NCI-H2107 (cell line): ENCODE measurements at places on chromosomes 5 and 9.

- no peak for DNase-seq
These were observed 58.3 kb downstream of the MTX3 start for GRCh38 chr5:79932510-79933504.

GRCh38 chr5:14753947-14754346 is 89.4 kb downstream of the OTULIN start:
- no peak for DNase-seq

GRCh38 chr9:37364751-37365360 is 57.6 kb upstream of the GRHPR start:
- no peak for DNase-seq

DNA sequence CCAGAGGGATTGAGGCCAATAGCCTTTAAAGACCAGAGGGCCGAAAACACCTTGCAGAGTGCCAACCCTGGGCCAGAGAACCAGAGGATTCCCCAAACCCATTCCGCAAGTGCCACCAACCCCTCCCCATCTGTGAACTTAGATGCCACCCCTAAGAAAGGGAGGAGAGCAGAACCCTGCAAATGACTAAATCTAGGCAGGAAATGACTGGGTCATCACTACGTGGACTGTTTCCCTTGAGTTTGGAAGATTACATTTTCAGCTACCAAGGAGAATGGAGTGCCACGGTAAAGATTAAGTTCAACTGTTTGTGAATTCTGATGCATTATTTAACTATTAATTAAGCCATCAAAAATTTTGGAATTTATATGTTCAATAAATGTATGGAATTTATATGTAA is 142.8 kb downstream of the ENC1 start:
- no peak for DNase-seq

DNA sequence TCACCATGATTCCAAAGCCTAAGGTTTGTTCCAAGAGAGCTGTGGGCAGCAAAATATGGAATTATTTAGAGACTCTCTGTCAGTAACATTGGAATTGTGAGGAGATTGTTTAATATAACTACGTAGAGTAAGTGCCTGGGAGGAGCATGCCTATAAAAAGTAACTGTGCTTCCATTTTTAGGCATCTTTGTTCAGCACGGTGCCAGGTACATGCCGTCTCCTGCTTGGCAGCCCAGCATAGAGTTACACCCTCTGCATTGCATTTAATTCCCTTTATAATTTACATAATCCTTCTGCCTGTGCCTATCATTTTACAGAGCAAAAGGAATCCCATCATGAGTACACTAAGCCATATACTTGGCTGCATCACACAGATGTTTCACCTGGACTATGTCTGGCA is 32.1 kb upstream of the ALDH1A1 start:
- no peak for DNase-seq

DNA sequence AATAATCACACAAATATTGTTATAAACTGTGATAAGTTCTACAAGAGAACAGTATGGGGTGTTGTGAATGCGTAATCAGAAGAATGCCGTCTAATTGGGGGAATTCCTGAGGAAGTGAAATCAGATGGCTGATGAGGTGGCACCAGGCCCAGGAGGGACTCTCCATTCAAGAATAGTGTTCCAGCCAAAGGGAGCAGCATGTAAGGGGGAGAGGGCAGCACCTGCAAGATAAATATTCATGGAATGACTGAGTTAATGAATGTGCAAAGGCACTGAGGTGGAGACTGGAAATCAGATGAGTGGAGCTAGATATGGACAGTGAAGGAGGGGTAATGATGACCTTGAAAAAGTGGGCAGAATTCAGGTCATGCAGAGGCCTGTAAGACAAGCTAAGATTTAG is 250.6 kb downstream of the ARRDC3 start:
- DNase-seq, result no peak

- DNase-seq, result no peak
These were observed 1082.5 kb upstream of the WWC1 start for GRCh38 chr5:167208911-167209310.

- no peak for DNase-seq
These were observed 67.8 kb downstream of the FGF1 start for GRCh38 chr5:142618130-142618523.

- no peak for DNase-seq
These were observed 59.4 kb downstream of the ADAMTS16 start for GRCh38 chr5:5199495-5199894.

DNA sequence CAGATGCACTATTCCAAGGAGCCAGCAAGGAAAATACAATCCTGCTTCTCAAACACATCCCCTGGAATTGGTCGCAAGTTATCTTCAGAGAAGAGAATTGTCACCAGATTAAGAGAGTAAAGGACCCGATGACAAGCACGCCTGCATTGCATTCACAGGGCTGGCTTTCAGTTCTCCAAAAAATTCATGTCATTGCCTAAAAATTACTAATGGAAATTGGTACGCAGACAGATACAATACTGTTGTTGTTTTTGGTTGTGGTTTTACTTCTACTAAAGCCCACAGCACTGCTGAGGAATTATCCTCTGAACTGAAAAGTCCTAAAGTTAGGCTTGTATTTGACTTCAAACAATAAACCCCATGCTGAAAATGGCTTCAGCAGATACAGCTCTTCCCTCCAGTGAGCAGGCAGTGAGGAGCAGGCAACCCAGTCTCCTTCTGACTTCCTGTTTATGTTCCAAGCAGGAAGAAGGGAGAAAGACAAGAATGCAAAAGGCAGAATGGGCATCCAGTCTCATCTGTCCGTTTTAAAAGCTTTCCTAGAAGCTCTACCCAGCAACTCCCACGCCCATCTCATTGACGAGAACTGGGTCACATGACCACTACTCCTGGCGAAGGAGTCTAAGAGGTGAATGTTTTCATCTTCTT is 80.6 kb upstream of the ZNF366 start:
- DNase-seq, result no peak

GRCh38 chr9:68545033-68545705 is 4.5 kb upstream of the TMEM252 start:
- no peak for DNase-seq

DNA sequence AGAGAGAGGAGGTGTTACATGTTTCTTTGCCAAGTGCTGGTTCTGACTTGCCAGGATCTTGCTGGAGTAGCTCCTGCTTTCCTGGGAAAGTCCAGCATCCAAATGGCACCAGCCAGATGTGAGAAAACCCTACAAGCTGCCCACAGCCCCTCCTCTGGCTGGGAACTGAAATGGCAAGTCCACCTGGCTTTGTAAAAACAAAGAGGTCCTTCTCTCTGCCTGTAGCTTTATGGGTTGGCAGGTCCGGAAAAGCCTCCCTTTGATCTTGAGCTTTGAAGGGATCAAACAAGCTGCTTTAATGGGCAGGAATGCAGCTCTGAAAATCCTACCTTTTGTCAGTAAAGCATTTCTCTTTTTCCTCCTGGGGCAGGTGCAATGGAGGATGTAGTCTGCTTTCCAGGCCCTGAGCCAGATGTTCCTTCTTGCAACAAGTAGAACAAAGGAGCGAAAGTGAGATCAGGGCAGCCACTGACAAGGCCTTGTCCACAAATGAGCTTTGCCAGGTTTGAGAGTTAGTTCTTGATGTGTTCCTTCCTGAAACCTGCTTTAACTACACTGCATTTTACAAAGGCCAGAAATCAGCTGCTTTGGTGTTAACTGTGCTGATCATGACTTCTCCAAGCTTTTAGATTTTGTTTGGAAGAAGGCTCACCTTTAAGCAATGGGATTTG is 456.7 kb downstream of the ZNF608 start:
- DNase-seq, result no peak

DNA sequence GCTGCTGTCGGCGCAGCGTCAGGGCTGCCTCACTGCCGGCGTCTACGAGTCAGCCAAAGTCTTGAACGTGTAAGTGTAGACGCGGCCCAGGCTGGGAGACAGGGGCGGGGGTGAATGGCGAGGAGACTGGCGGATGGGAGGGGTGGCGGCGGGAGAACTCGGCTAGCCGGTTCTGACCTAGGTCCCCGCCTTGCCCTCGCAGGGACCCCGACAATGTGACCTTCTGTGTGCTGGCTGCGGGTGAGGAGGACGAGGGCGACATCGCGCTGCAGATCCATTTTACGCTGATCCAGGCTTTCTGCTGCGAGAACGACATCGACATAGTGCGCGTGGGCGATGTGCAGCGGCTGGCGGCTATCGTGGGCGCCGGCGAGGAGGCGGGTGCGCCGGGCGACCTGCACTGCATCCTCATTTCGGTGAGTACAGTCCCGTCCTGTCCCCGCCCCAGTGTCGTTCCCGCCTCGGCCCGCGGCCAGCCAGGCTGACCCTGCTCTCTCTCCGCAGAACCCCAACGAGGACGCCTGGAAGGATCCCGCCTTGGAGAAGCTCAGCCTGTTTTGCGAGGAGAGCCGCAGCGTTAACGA is 745 bp downstream of the GADD45G start:
- DNase-seq, result no peak

- no peak for DNase-seq
These were observed 13.2 kb downstream of the TTC39B start for GRCh38 chr9:15293804-15294316.

GRCh38 chr9:26744191-26744965 is 148.2 kb downstream of the CAAP1 start:
- no peak for DNase-seq

GRCh38 chr5:1110307-1111240 is 1.3 kb downstream of the SLC12A7 start:
- no peak for DNase-seq
